ENCODE measurements at places on chromosomes 11 and 22.

GRCh38 chr11:64206457-64207255 is at the start of gene FERMT3:
Gene FERMT3, plus strand, starts transcription at chr11:64206721. Its CDS starts 644 bp downstream, at chr11:64207365.
- DNase-seq: no peak

DNA sequence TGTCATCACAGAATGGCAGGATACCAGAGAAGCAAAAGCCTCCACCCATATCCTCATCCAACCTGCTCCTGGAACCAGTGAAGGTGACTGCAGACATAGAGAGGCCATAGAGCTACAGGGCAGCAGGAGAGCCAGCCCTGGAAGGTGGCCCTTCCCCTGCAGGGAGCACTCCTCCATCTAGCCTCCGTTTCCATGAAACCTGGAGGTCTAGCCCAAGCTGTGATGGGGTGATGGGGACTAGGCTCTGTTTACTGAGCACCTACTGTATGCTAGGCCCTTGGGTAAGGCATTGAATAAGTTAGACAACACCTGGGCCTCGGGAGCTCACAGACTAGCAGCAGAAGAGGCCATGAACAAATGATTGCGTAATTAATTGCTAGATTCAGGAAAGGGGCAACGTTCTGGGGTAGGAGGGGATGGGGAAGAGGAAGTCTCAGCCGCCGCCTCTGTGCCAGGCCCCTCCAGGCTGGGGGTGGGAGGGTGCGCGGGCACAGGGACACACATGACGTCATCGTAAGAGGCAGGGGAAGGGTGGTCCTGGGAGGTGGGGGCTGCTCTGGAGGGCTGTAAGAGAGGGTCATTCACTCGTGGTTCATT is 784 bp upstream of the SYNGR1 start:
- DNase-seq: no peak

DNA sequence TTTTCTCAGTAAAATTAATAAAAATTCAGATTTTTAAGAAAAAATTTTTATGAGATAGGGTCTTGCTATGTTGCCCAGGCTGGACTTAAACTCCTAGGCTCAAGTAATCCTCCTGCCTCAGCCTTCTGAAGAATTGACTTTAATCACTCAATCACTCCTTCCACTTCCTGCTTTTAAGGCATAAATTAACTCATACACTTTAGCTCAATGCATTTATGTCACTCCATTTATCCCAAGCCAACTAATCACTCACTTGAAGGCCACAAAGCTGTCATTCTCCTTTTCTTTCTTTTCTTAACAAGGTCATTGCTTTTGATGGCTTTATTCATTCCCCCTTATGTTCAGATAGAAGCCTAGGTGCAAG is 877 bp downstream of the ALG9 start:
- no peak for DNase-seq

DNA sequence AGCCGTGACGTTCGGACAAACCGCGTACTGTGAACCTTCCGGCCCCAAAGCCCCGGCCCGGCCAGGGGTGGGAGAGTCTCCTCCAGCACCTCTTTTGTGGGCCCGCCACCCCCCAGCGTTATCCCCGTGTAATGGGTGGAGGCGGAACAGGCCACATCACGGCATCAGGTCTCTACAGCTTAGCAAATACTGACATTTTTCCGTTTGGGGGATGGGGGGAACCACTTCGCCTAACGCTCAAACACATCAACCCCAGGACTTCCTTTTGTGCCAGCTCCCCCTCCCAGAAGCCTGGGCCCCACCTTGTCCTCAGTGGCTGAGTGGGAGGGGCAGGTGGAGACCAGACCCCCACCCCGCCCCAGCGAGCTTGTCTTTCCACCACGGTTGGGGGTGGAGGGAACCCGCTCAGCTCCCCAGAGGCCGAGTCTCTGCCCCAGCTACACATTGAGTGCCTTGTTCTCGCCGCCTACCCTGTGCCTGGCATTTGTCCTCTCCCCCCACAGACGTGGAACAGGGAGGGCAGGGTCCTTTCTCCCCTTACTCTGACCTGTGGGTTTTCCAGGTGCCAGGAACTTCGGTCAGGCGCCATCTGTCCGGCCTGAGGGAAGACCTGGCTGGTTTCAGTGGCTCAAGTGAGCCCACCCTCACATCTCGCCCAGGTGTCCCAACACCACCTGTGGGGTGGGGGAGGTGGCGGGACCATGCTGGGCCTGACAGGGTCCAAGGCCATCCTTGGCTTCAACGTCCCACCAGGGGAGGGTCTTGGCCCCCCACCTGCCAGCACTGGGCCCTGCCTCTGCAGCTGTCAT is 29.6 kb downstream of the SBF1 start:
- no peak for DNase-seq

DNA sequence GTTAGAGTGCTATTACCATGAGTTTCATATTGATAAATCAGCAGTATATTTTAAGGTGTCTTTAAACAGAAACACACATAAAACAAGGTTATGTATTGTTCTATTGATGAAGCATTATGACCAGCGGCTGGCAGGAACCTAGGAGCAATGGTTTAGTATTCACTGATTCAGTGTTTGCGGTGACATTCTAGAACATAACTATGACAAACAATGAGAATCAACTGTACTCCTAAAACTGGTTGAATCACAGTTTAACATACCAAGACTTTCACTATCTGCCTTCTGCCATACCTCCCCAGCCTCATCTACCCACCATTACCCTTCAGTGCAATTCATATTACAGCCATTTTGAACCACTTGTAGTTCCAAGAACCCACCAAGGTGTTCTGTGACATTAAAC is 8.8 kb downstream of the HOATZ start:
- no peak for DNase-seq

DNA sequence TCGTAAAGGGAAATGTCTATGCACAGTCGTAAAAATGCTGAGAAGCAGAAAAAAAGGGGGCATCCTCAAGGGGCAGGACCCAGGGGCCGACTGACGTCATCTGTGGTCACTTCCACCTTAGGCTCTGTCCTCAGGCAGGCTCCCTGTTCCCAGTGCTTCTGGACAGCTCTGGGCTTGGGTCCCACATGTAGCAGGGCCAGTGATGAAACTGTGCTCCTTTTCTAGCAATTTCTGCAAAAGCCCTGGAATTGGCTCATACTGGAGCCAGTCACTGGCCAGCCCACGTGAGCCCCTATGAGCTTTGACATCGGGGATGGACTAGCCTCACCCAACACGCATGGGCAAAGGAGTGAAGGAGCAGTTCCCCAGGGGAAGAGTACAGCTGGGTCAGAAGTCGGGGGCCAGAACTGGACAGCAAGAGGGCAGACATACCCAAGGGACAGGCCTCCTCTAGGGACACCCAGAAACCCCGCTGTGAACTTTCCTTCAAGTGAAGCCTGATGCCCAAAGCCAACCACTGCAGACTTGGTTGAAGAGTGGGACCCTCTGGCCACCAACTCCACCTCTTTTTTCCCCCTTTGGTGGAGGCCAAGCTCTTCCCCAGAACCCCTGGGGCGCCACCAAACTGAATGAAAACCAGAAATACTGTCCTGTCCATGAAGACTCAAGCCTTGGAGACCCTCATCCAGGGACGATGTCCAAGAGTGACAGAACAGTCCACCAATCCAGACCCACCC is 1349.0 kb downstream of the BRD1 start:
- no peak for DNase-seq

DNA sequence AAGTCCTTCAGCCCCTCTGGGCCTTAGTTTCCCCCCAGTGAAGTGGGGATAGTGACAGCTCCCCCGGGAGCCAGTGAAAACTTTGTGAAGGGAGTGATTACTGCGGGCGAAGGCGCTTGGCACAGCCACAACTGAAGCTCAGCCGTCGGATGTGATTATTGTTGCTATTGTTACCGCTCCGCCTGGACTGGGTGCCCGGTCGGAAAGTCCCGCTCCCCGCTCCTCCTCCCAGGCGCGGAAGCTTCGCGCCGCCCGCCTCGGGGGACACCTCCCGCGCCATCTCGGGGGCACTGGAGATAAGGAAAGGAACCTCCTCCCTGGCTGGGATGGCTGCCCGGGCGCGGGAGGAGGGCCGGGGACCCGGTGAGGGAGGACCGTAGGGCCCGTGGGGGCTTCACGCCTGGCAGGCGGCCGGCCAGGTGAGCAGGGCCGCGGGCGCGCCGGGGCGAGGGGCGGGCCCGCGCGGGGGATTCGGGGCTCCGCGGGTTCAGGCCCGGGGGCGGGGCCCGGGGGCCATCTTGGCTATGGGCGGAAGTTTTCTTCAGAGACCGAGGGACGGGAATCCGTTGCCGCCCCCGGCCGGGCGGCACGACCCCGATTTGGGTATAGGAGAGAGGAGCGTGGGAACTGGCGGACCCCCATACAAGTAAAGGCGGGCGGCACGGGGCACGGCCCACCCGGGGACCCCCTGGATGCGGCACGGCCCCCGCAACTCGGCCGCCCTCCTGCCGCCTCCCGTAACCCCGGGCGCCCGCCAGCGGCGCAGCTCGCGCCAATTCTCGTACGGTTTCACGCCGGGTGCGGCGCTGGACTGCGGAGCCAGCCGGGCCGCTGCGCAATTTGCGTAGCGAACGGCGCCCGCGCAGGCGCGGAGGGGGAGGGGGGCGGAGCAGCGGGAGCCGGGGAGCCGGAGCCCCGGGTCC is at the start of gene GPR137:
Gene GPR137, plus strand, starts transcription at position 887 of the 923 bp plus-strand sequence. CDS start 677 bp downstream, outside the sequence.
- DNase-seq: peak; percentile 73

DNA sequence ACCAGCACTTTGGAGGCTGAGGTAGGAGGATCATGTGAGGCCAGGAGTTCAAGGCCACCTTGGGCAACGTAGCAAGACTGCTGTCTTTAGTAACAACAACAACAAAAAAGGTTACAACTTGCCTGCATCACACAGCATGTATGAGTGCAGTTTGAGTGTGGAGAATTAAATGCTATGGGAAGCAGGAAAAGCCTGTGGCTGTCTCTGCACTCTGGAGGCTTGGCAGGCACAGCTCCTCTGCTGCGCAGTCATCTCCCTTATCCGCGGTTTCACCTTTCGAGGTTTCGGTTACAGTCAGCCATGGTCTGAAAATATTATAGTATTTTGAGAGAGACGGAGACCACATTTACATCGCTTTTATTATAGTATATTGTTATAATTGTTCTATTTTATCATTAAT is 2.9 kb downstream of the MICAL2 start:
- no peak for DNase-seq

DNA sequence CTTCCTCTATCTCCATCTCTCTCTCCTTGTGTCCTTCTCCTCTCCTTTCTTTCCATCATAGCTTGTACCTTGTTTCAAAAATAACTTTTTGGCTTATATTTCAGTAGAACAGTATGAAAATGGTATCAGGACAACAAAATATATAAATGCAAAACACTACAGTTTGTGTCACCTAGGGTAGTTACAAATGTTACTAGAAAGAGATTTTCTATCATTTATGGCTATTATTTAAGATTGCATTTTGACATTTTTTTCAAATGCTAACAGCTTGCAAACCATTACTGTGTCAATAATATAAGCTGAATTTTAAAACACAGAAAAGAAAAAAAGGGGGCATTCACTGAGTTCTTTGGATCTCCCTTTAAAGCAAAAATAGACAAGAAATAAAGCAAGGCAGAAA is 392.3 kb upstream of the LRRC4C start:
- no peak for DNase-seq

DNA sequence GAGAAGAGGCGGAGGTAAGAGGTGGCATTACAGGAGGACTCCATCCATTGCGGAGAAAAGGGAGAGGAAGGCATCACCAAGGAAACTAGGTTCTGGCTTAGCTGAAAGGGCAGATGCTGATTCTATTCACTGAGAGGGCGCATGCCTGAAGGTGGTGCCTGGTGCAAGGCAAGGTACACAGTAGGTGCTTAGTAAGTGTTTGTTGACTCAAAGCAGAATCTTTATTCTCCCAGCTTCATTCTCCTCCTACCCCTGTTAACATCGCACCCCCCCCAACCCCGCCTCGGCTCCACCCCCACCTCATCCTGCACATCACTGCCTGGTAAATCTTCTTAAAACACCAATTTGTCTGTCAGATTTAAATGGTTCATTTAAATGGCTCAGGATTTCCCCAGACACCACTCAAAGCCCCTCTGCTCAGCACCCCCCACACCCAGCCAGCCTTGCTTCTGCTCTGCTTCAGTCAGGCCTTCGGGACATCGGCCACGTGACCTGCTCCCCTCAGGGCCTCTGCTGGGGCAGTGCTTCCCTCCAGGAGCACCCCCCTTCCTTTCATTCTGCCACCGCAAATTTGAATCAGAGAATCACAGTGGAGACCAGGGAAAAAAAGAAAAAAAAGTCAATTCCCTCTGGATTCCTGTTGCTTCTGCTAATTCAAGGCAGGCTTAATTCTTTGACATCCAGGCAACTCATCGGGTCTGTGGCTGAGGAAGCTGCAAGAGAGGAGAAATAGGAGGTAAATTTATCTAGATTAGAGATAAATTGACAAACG is 17.8 kb upstream of the RCN1 start:
- DNase-seq: no peak

DNA sequence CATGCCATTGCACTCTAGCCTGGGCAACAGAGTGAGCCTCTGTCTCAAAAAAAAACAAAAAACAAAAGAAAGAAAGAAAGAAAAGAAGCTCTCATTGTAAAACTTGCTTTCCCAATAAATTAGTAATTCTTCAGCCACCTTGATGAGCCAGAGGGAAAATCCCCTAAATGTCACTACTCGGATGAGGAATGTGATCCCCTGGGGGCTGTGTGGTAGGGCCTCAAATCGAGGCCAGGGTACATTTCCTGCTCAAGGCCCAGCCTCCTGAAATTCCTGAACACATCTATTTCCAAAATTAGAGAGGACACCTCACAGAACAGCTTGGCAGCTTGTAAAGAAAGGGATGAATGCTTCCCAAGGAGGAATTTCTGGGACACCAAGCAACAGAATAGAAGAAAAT is 147.1 kb upstream of the SESN3 start:
- no peak for DNase-seq

DNA sequence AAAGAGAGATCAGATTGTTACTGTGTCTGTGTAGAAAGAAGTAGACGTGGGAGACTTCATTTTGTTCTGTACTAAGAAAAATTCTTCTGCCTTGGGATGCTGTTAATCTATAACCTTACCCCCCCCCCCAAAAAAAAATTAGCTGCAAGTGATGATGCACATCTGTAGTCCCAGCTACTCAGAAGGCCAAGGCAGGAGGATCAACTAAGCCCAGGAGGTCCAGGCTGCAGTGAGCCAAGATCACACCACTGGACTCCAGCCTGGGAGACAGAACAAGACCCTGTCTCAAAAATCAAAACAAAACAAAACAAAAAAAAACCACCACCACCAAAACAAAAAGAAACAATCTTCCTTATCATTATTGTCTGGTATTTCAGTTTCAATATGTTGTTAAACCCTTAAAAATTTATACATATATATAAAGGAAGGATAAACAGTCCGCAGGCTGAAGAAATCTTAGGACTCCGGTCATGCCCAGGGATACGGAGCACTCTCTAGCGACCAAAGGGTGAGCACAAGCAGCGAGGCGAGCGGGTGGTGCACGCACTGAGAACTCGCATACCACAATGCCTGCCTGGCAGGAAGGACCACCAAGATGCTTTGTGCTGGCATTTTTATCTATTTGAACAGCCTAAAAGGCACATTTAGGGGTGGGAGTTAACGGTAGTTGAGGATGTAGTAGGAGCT is 6.4 kb downstream of the POLDIP3 start:
- DNase-seq: no peak

DNA sequence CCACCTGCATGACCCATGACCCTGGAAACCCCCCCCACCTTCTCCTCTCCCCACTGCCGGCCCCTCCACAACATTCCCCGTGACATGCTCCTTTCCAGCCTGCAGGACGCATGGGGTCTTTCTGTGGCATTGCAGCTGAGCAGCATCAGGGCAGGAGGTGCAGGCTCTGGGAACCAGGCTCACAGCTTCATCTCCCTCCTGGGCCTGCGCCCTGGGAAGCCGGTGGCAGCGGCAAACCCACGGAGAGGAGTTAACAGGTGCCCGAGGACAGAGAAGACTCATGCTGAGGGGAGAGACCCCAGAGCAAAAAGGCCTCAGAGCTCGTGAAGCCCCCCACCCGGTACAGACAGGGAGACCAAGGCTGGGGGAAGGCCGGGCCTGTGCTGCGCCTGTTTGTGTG is 32.2 kb downstream of the CDKN1C start:
- no peak for DNase-seq

Measured in left kidney (tissue), 8 donors.